Activated CD4-positive, alpha-beta T cell treated with anti-CD3 and anti-CD28 coated beads, Interleukin-2, amount 10 ng/mL, durations not matched to agents 24 days and 14 days (primary cell): ENCODE measurements at places on chromosomes 3 and 15. TPM values are rescaled to one million over a fixed set of nuclear protein-coding genes. Genes with fewer than 3 reads are reported as not detected.

The C15orf62 gene
- 0.43 and 0.51 TPM in 2 replicates for total RNA-seq

- no peak for DNase-seq
Observed at GRCh38 chr15:85402195-85402881, 21.9 kb downstream of the AKAP13 start.

GRCh38 chr3:105996781-105997180 is 128.0 kb upstream of the CBLB start:
- DNase-seq: no peak

DNA sequence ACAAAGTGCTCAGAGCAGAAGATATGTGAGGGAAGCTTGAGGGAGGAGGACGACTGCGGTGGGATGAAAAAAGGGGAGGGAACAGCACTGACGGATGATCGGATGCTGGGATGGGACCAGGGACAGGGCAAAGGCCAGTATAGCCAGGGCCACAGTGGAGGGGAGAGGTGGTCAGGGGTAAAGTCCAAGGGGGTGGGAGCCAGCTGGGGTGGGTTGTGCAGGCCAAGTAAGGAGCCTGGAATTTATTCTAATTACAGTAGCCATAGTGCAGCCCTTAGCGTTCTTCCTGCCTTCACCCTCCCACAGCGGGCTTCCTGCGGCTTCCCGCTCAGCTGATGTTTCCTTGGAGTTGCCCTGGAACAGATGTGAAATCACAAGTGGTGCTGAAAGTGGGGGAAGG is 7.6 kb upstream of the APEH start:
- no peak for DNase-seq

The WNT7A gene
- 0.05 TPM in 1 of 2 replicates, not detected in the other for total RNA-seq
